ENCODE measurements at places on chromosomes 13 and 19.

DNA sequence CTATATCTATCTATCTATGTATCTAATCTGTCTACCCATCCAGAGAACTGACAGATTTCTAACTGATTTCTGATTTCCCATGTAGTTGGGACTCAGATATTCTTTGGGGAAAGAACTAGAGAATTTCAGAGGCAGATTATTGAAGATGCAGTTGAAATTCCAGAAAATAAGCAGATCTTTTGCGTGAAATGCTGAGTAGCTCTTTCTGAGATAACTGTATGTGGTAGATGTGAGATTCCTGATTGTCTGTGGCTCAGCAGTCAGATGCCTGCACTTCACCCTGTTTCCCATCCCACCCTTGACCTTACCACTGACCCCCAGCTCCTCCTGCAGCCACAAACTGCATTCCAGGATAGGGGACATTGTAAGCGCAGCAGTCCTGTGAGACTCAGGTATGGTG is 61.5 kb downstream of the DGKH start:
- H3K27ac ChIP-seq = no peak overlapping the region
- peak; percentile 36 for DNase-seq
- no peaks in the 10 kb centered on the region for H3K27me3 ChIP-seq
- H3K4me3 ChIP-seq = no peak overlapping the region

DNA sequence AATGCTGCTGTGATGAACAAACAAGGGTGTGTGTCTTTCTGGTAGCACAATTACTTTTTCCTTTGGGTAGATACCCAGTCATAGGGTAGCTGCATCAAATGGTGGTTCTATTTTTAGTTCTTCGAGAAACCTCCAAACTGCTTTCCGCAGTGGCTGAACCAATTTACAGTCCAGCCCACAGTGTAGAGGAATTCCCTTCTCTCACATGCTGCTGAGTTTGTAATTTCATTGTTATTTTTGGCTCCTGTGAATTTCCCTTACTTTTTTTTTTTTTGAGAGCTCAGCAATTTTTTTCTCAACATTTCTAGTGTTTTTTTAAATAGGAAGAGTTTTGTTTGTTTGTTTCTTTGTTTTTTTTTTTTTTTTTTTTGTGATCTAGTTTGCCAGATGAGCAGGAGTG is 37.5 kb upstream of the ADGRE1 start:
- H3K4me1 ChIP-seq = no peaks in the 10 kb centered on the region
- no peaks in the 10 kb centered on the region for H3K36me3 ChIP-seq
- H3K4me3 ChIP-seq = no peak overlapping the region
- H3K27ac ChIP-seq = no peak overlapping the region
- no peak for DNase-seq
- H3K27me3 ChIP-seq = peaks cover 9% of the 10 kb centered on the region

DNA sequence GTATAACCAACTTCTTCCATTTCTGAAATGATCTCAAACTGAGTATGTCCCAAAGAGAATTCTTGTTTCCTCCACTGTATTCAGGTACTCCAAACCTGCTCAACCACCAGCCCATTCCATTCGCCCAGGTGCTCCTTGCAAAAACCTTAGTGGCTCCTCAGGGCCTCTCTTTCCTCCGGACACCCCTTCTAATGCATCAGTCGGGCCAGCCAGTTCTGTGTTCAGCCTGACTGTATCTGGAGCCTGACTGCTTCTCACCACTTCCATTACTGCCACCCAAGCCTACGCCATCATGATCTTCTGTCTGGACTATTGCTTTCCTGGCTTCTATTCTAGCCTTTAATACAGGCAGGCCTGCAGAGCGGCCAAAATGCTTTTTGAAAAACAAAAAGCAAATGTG is 1.5 kb downstream of the PHF11 start:
- H3K27ac ChIP-seq = peak overlapping the region; percentile 1
- no peak for DNase-seq
- peaks cover 7% of the 10 kb centered on the region for H3K4me1 ChIP-seq
- H3K4me3 ChIP-seq = peak overlapping the region; percentile 58
- peaks cover 3% of the 10 kb centered on the region for H3K36me3 ChIP-seq

DNA sequence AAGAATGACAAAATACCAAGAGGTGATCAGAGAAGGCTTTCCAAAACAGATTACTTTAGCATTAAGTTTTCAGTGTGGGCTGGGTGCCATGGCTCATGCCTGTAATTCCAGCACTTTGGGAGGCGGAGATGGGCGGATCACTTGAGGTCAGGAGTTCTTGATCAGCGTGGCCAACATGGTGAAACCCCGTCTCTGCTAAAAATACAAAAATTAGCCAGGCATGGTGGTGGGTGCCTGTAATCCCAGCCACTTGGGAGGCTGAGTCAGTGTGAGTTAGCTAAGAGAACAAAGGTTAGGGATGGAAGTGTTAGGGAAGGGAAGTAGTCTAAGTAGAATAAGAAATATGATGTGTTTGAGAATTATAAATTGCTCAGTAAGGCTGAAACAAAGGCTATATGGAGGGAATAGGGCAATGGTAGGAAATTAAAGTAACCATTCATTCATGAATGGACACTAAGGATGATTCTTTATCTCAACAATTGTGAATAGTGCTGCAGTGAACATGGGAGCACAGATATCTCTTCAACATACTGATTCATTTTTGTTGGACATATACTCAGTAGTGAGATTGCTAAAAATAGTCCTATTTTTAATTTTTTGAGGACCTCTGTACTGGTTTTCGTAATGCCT is 3.9 kb upstream of the RCBTB2 start:
- no peak overlapping the region for H3K27ac ChIP-seq
- peaks cover 3% of the 10 kb centered on the region for H3K27me3 ChIP-seq
- H3K36me3 ChIP-seq = no peaks in the 10 kb centered on the region
- no peak overlapping the region for H3K4me3 ChIP-seq
- peaks cover 24% of the 10 kb centered on the region for H3K4me1 ChIP-seq
- no peak for DNase-seq

DNA sequence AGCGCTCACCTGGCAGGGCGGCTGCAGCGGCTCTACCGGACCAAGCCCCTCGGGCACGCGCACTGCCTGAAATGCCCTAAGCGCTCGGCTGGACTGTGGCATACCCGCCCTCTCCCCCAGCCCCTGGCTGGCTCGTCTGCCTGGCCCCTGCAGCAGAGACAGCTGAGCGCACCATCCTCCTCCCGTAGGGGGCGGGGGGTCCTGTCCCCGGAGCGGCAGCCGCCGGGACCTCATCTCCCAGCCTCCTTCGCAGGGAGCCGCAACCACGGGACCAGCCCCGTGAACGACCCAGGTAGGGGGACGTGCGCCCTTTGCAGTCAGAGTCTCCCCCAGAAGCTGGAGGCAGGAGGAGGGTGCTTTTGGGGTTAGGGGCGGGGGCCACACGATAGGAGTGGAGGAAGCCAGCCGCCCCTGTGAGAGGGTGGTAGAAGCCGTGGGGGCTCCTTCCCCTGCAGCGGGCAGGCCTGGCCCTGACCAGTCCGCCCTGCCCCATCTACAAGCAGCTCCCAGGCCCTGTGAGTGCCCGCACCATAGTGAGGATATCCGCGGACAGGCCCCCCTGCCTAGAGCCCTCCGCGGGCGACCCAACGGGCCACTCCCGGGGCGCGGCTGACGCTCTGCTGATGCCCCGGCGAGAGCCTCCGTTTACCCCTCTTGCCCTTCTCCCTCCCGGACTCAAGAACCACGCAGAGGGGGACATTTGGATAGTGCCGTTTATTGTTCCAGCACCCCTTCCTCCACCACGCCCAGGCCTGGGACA is 34.2 kb downstream of the ZNF787 start:
- peaks cover 7% of the 10 kb centered on the region for H3K27me3 ChIP-seq
- H3K4me1 ChIP-seq = peaks cover 28% of the 10 kb centered on the region
- H3K27ac ChIP-seq = peak overlapping the region; percentile 93
- no peak for DNase-seq

GRCh38 chr19:5683177-5683886 is 2.5 kb downstream of the HSD11B1L start:
- H3K27ac ChIP-seq = no peak overlapping the region
- peaks cover 6% of the 10 kb centered on the region for H3K27me3 ChIP-seq
- DNase-seq = no peak
- peaks cover 38% of the 10 kb centered on the region for H3K4me1 ChIP-seq

- H3K27ac ChIP-seq = no peak overlapping the region
- no peak for DNase-seq
- no peaks in the 10 kb centered on the region for H3K27me3 ChIP-seq
- no peaks in the 10 kb centered on the region for H3K36me3 ChIP-seq
- no peaks in the 10 kb centered on the region for H3K4me1 ChIP-seq
These were observed 143.7 kb downstream of the FREM2 start for GRCh38 chr13:38830442-38831045.

DNA sequence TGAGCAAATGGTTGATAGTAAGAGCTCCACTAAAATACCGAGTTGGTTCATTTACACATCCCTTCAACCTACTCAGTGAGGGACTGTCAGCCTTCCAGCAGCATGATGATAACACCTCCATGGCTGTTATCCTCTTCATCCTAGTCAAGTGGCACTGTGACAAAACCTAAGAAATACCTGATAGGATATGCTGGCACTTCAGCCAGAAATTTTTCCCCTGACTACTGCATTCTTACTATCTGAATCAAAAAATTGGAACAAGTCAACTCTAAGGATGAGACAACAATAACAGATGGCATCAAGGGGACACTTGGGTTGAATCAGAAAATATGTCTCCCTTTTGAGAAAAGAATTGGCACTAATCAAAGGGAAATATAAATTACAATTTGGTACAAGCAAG is 193.9 kb downstream of the KCTD12 start:
- H3K4me1 ChIP-seq = no peaks in the 10 kb centered on the region
- no peak for DNase-seq
- no peaks in the 10 kb centered on the region for H3K27me3 ChIP-seq
- no peak overlapping the region for H3K27ac ChIP-seq
- no peaks in the 10 kb centered on the region for H3K36me3 ChIP-seq

DNA sequence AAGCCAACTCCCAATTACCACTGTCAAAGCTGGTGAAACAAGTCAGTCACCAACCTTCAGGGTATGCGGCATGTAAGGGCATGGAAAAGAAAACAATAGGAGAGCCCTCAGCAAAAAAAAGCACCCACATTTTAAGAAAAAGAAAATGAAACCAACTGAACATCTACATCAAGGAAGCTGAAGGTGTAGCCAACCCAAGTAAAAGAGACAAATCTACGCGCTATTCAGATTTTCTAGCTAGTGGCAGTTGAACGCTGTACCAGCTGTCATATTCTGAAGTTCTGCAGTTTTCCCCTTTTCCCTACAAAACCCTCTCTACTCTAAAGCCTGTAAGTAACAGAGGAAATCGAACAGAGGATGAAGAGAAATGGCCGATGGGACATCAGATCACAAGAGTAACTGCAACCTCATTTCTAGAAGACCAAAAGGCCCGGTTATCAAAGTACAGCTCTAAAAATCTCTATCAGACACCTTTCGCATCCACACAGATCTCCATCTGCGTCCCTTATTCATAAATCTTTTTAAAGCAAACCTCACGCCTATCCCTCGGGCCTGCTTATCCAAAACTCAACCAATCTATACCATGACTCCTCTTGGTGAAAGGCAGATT is 1.4 kb downstream of the MYCBP2 start:
- H3K36me3 ChIP-seq = no peaks in the 10 kb centered on the region
- peaks cover 69% of the 10 kb centered on the region for H3K4me1 ChIP-seq
- H3K27ac ChIP-seq = peak overlapping the region; percentile 60
- peaks cover 8% of the 10 kb centered on the region for H3K27me3 ChIP-seq
- DNase-seq = no peak

DNA sequence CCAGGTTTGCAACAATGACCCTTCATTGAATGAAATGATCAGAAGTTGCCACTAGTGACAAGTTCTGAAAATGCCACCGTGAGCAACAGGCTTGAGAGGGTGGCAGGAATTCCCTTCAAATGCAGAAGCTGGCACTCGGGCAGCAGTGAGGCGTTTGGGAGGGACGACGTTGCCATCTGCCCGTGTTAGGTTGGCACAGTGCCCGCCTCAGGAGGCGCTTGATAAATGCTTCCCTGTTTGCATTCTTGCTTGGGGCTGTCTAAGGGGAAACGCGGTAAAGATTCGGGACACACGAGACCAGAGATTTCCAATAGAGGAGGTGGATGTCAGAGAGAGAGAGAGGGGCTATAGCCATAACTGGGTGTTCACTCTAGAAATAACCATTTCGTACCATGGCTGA is 101.9 kb downstream of the TEX29 start:
- peaks cover 14% of the 10 kb centered on the region for H3K27me3 ChIP-seq
- H3K36me3 ChIP-seq = no peaks in the 10 kb centered on the region
- no peak overlapping the region for H3K4me3 ChIP-seq
- no peak overlapping the region for H3K27ac ChIP-seq
- no peak for DNase-seq

Measured in nephron progenitor cell (in vitro differentiated cells).